ENCODE measurements at places on chromosomes 7 and 10. TPM values are rescaled to one million over a fixed set of nuclear protein-coding genes. Genes with fewer than 3 reads are reported as not detected.

- no peak for DNase-seq
Measured at GRCh38 chr7:29271319-29271658, 76.7 kb downstream of the CHN2 start.

DNA sequence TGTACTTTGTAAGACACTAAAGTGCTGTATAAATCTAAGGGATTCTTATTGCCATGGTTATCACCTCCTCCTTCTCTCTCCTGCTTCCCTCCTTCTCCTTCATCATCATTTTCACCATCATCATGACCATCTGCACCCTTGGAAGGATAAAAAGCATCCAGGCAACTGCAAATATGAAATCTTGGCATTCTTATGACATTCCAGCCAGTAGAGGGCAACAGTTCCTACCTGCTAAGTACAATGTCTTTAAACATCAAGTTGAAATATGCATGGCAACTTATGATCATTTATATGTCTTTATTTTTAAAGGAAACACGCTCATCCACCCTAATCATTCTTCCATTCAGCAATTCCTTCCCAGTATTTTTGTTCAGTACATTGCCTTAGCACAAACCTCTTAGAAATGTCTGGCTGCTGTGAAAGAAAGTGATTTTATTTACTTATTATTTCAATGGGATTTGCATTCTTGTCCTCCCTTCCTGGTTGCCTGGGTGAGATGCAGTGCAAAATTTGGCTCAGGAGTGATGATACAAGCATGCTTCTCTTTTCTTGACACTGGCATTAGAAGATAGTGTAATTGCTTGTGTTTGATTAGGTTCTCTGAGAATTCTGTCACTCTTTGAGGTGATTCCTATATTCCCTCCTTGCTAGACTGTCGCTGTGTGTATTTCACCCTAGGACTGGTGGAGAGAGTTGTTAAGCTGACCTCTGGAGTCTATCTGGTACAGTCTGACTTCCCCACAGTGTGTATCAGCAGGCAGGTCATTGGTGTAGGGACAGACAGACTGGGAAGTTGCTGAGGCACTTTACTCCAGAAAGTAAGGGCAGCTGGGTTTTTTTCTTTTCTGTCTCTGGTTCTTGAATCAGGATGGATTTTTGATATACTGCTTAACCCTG, 188.5 kb upstream of the BMPER start:
- DNase-seq, result no peak

- no peak for DNase-seq
Measured at GRCh38 chr10:49739426-49739825, 22.7 kb downstream of the OGDHL start.

GRCh38 chr7:70267381-70268120, 669.3 kb downstream of the AUTS2 start:
- DNase-seq, result no peak

DNA sequence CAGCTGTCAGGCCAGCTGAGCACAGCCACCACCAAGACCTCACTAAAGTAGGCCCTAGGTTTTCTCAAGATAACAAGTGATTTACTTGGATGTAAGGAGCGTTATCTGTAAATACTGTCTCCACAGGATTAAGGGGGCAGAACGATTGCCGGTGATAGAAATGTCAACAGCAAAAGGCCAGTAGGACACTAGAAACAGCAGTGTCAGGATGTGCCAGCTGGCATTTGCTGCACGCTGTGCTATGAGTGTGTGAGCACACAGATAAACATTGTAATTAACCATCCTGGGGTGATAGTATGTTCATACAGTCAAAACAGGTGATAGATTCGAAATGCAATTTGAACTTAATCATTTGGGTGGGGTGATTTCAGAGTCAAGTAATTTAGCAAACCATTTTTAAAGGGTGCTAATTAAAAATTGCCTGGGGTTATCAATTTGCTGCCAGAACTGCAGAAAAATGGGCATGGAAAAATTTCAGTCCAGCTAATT, 36.3 kb upstream of the NOBOX start:
- DNase-seq, result no peak

DNA sequence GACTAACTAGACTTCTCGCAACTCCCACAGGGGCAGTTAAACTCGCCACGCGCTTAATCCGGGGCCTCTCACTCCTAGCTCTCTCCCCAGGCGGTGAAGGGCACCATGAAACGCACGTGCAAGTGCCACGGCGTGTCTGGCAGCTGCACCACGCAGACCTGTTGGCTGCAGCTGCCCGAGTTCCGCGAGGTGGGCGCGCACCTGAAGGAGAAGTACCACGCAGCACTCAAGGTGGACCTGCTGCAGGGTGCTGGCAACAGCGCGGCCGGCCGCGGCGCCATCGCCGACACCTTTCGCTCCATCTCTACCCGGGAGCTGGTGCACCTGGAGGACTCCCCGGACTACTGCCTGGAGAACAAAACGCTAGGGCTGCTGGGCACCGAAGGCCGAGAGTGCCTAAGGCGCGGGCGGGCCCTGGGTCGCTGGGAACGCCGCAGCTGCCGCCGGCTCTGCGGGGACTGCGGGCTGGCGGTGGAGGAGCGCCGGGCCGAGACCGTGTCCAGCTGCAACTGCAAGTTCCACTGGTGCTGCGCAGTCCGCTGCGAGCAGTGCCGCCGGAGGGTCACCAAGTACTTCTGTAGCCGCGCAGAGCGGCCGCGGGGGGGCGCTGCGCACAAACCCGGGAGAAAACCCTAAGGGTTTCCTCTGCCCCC, 19.5 kb downstream of the WNT8B start:
- peak; percentile 71 for DNase-seq

DNA sequence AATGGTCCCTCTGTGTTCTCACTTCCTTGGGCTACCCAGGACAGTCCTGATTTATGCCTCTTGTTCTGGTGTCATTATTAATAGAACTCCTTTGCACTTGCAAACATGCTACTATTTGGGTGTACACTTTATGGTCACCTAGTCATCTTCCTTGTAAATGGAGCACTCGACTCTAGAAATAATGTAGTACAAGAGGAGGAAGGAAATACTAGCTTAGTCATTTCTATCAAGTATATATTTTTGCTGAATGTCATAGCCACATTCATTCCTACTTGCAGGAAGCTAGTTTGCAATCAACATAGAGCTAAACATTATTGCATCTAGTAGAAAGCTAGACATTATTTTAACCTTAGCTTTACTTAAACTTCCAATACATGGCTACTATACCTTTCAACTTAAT, 335.3 kb downstream of the MAGI2 start:
- no peak for DNase-seq

DNA sequence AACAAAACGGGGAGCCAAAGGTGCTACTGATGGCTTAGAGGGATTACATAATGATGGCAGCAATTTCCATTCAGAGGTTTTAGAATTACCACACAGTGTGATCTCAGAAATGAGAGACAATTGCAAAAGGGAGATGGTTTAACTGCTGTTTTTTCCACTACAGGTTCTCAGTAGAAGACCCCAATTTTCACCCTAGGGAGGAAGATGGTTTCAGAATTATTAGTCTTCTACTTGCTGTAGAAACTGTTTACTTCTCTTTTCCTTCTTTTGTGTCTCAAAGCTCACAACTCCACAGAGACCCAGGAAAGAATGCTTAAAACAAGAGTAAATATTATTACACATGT, 226.5 kb downstream of the INHBA start:
- DNase-seq, result no peak

- no peak for DNase-seq
Measured at GRCh38 chr7:138603549-138604318, 97.4 kb downstream of the SVOPL start.

GRCh38 chr10:133281084-133281483, 4.4 kb upstream of the ADAM8 start:
- no peak for DNase-seq

- DNase-seq, result no peak
Measured at GRCh38 chr10:77580482-77580881, 57.1 kb downstream of the KCNMA1 start.

DNA sequence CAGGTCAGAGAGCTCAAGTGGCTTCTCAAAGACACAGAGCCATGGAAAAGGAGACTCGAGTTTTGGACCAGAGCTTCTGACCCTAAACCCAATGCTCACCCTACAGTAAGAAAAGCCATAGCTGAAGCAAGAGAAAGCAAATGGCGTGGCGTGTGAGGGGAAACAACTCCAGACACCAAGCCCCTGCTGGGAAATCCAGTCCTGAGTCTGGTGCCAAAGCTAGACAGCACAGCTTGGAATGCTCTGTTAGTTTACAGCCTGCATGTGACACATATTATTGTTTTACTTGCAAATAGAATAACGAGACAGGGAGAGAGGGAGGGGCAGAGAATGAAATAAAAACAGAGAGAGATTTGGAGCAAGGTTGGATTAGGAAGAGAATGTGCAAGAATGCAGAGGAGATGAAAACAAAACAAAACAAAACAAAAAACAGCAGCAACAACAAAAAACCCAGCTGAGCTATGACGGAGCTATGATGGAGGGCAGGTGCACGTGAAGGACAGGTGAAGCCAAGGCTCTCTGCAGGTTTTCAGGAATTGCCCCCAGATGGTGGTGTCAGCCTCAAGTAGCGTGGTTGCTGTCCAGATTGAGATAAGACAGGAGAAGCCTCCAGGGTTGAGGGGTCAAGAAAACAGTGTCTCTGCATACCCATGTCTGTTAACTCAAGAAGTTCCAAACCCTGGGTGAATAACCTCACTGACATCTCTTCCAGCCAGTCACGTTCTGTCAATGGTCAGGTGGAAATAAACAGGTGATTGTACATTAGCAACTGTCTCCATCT, 69.7 kb upstream of the LRRC18 start:
- no peak for DNase-seq

DNA sequence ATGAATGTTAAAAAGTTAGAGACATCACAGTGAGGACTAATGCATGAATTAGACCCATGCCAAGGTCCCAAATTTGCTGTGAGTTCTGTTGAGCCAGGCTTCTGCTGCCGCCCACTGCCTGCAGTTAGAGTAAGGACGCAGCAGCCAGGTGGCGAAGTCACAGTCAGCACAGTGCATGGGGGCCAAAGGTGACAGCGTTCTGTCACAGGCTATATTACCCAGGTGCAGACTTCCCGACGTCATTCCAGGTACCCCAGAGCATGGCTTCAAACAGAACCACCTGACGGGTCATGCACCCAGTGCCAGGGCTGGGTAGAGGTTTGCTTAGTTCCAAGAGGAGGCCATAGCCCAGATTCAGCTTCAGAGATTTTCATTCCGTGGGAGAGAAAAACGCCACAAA, 33.9 kb upstream of the HMX3 start:
- DNase-seq, result no peak

- no peak for DNase-seq
Measured at GRCh38 chr10:49056356-49056755, 59.0 kb downstream of the VSTM4 start.

DNA sequence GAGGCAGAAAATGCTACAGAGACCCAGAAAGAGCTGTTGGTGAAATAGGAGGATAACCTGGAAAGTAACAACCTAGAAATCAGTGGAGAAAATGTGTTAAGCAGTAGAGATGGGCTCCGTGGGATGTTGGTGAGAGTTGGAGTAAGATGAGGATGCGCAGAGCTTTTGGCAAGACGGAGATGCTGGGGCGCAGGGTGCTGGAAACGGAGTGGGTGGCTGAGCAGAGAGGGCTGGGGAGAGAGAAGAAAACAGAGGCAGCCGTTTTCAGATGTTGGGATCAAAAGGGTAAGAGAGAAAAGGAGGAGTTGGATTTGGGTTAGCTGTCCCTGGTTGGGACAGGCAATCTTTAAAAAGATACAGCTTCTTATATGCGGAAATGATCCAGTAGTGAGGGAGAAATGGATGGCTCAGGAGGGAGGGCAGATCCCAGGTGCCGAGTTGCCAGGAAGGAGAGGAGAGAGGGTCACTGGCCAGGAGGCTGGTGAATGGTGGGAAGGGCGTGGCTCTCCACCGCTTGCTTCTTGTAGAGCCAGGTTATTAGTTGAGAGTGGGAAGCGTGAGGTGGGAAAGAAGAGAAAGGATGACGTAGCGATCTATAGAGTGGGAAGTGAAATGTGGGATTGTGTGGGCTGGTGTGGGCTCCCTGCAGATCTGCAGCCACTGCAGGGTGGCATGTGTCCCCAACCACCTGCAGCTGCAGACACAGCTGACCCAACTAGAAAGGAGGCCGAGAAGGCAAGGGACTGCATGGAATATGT, 182.2 kb upstream of the SVIL start:
- DNase-seq, result no peak

DNA sequence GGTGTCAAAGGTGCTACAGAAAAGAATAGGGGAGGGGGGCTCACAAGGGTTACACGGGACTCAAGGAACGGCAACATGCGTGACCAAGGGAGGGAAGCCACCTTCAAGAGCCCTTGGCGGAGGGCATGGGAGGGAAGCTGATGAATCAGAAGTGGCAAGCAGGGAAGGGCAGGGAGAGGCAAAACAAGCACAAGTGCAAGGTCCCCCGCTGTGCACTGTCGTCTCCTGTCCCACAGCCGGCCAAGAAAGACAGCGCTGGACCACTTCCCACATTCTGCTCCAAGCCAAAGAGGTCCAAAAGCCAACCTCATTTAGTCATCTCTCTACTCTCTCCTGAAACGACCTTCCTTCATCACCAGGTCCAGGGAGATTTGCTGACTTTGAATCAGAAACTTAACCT, 102.7 kb downstream of the CALN1 start:
- no peak for DNase-seq

DNA sequence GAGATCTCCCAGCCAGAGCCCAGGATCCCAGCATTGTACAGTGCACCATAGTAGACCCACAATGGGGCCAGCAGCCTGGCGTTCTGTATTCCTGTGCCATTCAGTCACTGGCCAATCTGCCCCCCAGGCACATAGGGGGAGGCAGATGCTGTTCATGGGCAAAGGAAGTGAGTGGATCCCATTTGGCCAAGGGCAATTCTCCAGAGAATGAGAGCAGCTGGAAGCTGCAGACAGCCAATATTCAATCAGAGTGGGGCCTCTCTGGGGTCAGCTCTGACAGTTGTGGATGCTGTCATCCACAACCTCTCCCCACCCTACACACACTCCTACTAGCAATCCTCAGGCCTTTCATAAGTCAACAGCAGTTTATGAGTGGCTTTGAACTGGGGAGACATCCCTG, 17.5 kb downstream of the STEAP1B start:
- DNase-seq, result no peak

DNA sequence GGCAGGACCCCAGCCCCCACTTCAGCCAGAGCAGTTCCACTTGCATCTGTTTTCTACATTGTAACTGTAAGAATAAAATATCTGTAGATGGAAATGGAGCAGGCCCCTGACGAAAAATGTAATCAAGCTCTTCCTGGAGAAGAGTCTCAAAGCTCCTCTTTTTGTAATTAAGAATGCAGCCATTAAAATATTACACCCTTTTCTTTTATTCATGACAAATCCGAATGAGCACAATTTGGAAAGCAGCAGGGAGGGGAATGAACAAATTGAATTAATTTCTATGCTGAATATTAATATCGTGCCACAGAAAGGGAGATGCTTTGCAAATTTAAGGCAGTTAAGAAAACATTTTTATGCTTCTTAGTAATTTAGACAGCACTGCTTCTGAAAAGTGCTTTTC, 24.8 kb upstream of the CAPZA2 start:
- DNase-seq, result no peak

JAKMIP3 gene
- 0.20 TPM for polyA plus RNA-seq

YWHAG gene
- 119 TPM for polyA plus RNA-seq

FAM171A1 gene
- polyA plus RNA-seq, result 85.0 TPM

HMX2 gene
- 0.62 TPM for polyA plus RNA-seq

TNPO3 gene
- polyA plus RNA-seq, result 42.0 TPM

SPDYE11 gene
- polyA plus RNA-seq, result 0.83 TPM

CNOT4 gene
- polyA plus RNA-seq, result 33.2 TPM

VWC2 gene
- polyA plus RNA-seq, result 0.65 TPM

SEMA3A gene
- 10.8 TPM for polyA plus RNA-seq

Data from renal cortex interstitium (tissue), 15 donors.